ENCODE measurements at places on chromosomes 6 and 20.

DNA sequence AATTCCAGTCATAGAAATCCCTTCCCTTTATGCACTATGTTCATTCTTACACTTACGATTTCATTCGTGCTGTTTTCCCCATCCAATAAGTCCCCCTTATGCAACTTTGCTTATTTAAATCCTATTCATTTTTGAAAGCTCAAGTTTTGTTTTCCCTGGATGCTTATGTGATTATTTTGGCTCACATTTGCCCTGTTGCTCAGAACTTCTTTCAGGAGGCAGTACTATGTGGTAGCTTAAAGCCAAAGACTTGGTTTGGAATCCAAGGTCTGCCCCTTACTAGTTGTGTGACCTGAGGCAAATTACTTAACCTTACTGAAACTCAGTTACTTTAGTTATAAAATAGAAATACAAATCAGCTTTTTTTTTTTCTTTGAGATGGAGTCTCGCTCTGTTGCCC lies 59.6 kb downstream of the MOXD1 start:
- peak; percentile 87 for DNase-seq

GRCh38 chr6:133632206-133632605 lies 256.7 kb upstream of the TCF21 start:
- peak; percentile 60 for DNase-seq

GRCh38 chr6:137210903-137211302 lies 8.3 kb downstream of the IFNGR1 start:
- DNase-seq = peak; percentile 58

- DNase-seq = peak; percentile 89
Observed at GRCh38 chr6:107691062-107691751, 132.9 kb downstream of the SCML4 start.

DNA sequence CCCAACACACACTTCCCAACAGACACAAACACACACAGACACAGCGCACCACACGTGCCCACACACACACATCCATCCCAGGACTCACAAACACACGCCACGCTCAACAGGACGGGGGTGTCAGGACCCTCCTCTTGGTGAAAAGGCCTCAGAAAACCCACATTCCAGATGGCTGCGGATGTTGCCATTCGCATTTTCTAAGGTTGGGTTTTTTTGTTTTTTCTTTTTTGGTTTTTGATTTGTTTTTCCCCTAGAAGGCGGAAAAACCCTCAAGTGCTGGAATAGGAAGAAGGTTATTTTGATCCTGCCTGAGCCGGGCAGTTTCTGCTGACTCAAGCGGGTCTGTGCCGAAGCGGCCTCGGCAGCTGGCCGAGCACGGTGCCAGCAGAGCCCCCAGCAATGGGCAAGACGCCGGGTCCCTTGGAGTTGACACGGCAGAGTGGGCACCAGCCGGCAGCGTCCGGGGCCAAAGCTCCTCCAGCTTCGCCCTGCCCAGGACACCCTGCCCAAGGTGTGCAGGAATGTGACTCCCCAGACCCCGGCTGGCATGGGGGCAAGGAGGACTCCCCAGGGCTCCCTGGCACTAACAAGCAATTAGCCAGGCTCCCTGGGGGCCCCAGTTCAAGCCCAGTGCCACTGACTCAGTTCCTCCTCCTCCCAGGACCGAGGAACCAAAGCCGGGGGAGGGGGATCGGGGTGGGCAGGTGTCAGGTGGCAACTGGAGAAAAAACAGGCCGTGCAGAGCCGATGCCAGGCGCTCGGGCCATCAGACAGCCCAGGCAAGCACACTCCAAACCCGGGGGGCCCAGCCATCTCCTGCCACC lies 40.9 kb upstream of the ZBP1 start:
- no peak for DNase-seq

DNA sequence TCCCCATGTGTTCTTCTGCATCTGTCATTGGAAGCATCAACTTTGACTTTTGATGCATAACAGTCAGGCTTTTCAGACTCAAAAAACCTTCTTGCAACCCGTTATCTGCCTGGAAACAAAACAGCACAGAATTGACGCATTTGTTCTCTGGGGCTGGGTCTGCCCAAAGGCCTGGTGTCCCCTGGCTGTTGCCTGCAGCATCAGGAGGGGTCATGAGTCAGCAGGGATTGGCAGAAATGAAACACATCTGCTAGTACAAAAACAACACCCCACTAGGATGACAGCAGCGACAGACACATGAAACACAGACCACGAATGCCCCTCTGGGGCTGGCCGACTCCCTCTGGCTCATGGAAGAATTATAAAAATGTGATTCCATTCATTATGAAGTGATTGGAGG lies 157.6 kb upstream of the INSM1 start:
- DNase-seq = no peak

DNA sequence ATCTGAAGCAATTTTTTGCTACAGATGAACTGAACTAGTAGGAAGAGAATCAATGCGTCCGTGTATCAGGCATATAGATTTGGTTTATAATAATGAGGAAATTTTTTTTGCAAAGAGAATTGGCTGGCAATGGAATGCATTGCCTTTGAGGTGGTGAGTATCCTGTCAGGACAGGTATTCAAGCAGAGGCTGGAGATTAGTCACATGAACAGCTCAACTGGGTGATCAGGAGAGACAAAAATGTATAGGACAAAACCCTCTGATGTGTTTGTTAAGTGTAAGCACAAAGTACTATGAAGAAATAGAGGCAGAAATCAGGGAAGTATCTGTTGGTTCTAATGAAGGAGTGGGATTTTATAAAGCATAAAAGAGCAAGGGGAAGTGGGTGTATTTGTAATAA lies 80.5 kb downstream of the ISM1 start:
- no peak for DNase-seq

GRCh38 chr6:40587240-40588069 lies at the start of gene LRFN2:
Gene LRFN2, minus strand, starts transcription at chr6:40587364.
- DNase-seq = peak; percentile 60

- DNase-seq = no peak
Observed at GRCh38 chr20:51042657-51043247, 19.8 kb upstream of the KCNG1 start.

GRCh38 chr6:106160189-106160588 lies 74.1 kb downstream of the PRDM1 start:
- DNase-seq = no peak

- DNase-seq = peak; percentile 45
Observed at GRCh38 chr6:119467488-119468081, 118.0 kb upstream of the MAN1A1 start.

DNA sequence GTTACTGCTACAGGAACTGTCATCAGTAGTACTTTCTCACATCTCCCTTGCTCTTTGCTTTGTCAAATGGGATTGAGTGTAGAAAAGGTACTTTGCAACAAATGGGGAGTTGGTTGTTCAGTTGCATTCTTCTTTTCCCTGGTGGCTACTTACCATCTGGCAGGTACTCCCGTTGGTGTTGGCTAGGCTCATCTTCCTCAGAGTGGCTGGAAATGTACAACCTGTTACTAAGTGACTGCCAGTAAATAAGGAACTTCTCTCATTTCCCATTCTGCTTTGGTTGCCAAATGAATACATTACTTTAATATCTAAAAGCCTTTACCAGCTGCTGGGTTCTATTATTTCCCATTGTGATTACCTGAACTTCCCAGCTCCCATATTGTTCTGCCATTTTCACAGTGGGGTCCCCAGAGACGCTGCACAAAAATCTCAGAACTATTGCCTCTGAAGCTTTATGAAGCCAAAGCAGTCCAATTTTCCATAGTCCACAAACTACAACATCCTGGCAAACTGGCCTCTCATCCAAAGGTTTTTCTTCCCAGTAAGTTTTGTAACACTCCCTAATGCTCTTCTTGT lies 229.7 kb upstream of the HTR1E start:
- DNase-seq = no peak

DNA sequence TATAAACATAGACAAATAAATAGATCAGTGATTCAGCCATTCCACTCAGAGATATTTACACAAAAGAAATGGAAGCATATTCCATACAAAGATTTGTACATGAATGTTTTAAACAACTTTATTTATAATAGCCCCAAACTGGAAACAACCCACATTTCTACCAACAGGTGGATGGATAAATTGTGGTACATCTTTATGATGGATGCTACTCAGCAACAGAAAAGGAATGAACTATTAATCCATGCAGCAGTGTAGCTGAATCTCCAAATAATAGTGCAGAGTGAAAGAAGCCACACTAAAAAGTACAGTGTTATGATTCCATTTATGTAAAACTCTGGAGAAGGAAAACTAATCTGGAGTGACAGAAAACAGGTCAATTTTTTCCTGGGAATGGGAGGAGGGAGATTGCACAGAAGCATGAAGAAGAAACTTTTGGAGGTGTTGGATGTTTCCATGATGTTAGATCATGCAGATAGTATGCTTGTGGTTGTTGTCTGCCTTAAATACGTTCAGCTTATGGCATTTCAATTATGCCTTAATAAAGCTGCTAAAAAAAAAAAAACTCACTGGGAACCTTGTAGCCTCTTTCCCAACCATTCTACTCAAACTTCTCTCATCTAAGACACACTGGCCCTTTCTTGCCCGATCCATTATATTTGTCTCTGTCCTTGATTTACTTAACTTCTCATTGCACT lies 100.9 kb downstream of the PPP1R14C start:
- DNase-seq = no peak

DNA sequence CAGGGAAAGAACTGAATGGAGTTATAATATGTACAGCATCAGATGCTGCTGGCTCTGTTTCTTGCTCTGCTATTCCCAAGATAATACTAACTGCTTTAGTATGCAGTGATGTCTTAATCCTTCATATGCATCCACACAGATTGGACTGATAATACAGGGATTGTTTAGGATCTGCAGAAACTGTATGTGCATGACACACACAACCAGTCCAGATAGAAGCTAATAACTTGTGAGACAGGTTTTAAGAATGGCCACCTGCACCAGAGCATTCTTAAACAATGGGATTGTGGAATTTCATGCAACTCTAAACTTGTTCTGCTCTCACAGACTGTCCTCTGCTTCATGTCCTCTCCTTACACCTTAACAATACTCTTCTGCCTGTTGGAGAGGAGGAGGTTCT lies 90.9 kb downstream of the SPTLC3 start:
- DNase-seq = no peak

- DNase-seq = no peak
Observed at GRCh38 chr6:96990462-96990861, 65.9 kb downstream of the KLHL32 start.

GRCh38 chr6:161951126-161951525 lies 677.3 kb upstream of the AGPAT4 start:
- no peak for DNase-seq

GRCh38 chr6:109478841-109479624 lies 4.0 kb downstream of the ZBTB24 start:
- DNase-seq = no peak

DNA sequence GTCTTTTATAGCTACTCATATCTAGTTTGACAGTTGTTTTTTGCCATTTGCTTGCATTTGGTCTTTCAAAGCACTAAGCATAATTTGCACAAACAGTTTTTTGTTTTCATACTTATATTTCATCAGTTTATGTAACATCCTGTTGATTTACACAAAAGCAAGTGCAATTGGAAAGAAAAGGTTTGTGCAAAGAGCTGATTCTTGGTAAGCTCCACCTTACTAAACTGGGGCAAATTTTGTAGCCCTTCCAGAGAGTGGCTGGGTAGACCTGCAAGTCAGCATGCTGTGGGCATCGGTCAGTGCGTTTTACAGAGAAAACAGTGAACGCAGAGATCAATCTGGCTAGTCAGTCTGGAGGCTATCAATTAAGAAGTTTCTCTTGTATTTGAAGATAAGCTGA lies 34.5 kb downstream of the TXLNB start:
- DNase-seq = no peak
